Fibroblast of the conjunctiva (primary cell): ENCODE measurements at places on chromosomes 7 and 10.

GRCh38 chr7:42617071-42617765 lies 294.7 kb downstream of the C7orf25 start:
- DNase-seq: no peak

GRCh38 chr7:151508991-151509390 lies 10.7 kb downstream of the RHEB start:
- DNase-seq: no peak

DNA sequence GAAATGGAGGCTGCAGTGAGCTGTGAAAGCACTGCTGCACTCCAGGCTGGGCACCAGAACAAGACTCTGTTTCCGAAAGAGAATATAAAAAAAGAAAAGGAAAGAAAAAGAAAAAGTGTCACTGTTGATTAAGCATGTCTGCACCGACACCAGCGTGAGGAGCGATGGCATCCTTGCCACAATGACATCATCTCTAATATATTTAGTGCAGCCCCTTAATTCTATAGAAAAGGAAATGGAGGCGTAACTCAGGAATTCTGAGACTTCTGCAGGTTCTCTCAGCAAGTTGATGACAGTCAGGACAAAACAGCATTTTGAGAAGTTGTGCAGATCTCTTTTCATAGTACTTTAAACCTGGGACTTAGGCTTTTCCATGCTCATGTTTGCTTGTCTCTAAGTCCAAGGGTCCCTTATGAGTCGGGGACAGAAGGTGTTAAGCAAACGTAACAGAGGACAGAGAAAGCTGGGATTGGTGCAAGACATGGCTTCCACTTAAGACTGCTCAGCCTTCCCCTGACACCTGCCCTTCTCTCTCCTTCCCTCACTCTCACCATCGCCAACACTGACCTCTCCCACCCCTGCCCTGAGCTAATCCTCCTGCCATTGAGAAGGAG lies 16.9 kb upstream of the ANKRD1 start:
- no peak for DNase-seq

GRCh38 chr10:43124574-43125273 lies 13.5 kb upstream of the CSGALNACT2 start:
- no peak for DNase-seq

GRCh38 chr7:151925446-151926335 lies 30.6 kb upstream of the GALNTL5 start:
- no peak for DNase-seq

DNA sequence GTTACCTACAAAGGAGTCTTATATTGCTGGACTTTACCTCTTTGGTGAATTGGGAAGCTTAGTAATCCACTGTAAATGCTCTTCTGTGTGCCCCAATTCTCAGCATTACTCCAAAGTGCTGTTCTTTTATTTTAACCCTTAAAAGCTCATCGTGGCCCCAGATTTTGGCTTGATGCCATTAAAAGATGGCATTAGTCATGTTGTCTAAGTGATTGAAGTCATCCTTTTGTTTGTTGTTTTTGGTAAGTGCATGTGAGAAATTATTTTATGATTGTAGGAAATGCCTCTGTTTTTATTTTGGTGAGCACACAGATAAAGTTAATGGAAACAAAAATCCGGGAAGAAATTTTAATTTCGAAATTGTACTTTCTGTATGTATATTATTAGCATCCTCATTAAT lies 82.5 kb upstream of the GATA3 start:
- DNase-seq: no peak

DNA sequence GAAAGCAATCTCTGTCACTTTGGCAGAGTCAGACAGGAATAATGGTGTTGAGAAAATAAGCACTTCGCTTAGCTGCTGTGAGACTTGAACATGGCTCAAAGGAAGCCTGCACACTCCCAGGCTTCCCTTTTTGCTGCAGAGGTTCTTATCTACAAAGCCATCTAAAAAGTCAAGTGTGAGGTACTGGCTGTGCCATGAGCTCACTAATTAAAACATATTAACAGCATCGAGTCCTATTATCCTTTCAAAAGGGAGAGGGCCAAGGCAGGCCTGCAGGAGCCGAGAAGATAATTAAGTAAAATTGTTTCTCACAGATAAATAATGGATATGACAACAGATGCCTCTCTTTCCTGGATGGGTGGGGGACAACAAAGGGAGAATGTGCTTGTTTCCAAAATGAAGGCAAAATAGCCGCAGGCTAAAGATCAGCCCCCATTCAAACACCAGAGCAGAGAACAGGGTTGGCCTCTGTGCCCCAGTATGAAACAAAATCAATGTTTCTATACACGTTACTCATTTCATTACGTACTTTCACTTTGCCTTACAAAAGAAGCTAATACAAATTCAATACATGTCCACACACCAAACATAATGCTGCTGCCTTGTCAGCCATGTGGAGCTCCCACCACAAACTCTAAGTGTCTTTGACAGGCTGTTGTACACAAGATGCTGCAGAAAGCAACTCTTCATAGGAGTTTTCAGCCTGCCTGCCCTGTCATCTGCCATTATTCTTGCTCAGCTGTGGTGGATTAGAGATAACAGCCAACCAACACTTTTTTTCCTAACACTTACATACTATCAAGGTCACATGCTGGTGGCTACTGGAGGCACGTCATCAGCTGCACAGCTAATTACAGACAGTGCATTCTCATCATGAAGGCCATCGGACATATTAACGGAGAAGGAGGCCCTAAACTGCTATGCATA lies 55.3 kb downstream of the ELAPOR2 start:
- DNase-seq: no peak

- no peak for DNase-seq
These were observed 5.7 kb upstream of the RBM28 start for GRCh38 chr7:128349466-128349825.

- DNase-seq: peak; percentile 47
These were observed 2.6 kb downstream of the MRPS33 start for GRCh38 chr7:141012044-141012685.

- DNase-seq: peak; percentile 78
These were observed at the start of gene MARVELD1 for GRCh38 chr10:97713339-97713825. TSS of gene MARVELD1 (plus strand) at chr10:97713730. CDS start at chr10:97713877, 147 bp downstream.

DNA sequence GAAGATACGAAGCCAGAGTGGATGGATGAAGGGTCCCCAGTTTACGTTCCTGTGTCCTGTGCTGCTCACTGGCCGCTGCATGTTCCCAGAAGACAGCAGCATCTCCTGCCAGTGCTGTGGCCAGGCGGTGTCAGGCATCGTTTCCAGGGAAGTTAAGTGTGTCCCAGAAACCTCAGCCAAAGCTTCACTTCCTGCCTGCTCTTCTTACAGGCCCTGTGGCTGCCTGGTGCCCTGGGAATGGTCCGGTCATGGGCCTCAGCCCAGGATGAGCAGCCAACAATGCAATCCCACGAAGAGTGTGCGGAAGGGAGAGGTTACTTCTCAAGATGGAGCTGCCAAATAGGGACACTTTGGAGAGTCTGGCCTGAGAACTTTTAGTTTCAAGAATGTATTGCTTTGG lies 99.7 kb upstream of the TARP start:
- no peak for DNase-seq

DNA sequence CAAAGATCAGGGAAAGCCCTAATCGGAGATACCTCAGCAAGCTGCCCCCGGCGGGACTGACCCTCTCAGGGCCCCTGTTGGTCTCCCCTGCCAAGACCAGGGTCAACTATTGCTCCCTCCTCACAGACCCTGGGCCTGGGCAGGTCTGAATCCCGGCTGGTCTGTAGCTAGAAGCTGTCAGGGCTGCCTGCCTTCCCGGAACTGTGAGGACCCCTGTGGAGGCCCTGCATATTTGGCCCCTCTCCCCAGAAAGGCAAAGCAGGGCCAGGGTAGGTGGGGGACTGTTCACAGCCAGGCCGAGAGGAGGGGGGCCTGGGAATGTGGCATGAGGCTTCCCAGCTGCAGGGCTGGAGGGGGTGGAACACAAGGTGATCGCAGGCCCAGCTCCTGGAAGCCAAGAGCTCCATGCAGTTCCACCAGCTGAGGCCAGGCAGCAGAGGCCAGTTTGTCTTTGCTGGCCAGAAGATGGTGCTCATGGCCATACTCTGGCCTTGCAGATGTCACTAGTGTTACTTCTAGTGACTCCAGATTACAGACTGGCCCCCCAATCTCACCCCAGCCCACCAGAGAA lies 24.1 kb downstream of the TBATA start:
- no peak for DNase-seq

DNA sequence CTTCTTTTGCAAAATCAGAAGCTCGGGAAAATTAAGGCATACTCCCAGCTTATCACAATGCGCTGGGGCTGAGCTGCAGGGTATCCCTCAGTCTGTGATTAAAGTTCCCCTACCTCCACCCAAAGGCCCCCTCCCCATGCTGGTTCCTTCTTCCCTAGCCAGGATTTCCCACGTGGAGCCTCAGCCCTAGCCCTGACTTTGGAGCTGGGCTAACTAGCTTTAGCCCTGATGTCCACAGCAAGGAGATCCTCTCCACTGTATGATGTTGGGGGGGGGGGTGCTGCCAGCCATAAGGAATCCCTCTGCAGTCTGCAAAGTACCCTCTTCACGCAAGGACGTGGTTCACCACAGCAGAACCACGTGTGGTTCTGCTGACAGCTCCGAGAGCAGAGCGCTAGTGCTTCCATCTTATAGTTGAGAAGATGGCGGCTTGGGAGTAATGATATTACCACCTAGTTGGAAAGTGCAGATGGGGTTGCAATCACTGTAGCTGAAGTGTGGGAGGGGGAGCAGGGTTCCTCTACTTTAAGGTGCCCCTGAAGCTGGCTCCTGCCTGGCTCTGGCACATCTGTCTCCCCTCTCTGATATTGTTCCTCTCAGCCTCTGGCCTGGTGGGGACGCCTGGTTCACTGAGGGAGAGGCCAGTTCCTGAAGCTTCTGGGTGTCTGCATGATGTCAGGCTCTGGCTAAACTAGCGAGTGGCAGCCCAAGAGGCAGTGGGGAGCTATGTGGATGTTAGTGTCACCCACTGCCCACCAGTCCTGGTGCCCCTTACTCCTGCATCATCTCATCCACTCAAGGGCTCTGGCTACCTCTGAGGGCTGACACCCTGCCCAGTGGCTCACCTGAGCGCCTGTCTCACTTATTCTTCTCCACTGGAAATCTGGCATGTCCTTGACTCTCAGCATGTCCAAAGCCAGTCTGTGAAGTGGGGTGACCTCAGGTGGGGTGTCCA lies 270.7 kb downstream of the RPS24 start:
- no peak for DNase-seq

- no peak for DNase-seq
These were observed 243.2 kb downstream of the FRMD4A start for GRCh38 chr10:14087566-14087965.

GRCh38 chr7:102125127-102125596 lies 161.5 kb upstream of the SH2B2 start:
- DNase-seq: peak; percentile 56

DNA sequence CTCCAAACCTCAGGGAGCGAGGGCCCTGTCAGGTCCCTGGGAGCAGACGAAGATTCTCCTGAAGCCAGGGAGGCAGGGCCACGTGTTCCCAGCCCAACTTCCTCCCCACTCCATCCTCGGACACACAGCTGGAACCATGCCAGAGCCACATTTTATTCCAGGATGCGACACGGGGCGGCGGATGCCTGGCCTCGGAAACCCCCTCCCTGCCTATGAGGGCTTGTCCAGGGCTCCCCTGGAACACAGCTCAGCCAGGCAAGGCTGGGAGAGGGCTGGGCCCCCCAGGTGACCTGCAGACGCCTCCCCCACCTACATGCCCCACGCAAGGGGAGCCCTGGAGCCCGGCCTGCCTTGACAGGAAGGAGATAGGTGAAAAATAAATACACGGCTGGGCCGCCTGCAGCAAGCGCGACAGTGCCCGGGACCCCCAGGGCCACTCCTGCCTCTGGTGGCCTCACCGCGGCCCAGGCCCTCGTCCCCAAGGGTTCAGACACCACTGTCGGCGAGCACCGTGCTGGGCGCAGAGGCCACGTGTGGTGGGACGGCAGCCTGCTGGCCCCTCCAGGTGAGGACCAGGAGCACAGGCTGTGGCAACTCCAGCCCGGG lies 21.5 kb downstream of the GET4 start:
- DNase-seq: no peak

GRCh38 chr10:17883621-17884020 lies 68.1 kb upstream of the SLC39A12 start:
- no peak for DNase-seq

DNA sequence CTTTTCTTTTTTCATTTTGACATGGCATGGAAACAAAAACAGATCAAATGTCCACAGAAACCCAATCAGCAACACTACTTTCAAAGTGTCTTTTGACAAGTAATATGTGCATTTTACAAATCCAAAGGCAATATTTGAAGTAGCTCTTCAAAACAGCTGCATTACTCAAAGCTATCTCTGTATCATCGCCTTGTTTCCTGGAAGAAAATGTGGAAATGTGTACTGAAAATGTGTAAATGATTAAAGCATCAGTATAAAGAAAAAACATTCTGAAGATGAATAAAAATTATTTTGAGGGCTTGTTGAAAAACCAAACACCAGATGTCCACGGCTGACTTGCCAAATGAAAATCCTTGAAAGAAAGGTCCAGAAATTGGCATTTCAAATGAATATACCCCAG lies 16.5 kb upstream of the ITGB8 start:
- no peak for DNase-seq

GRCh38 chr7:111041577-111041976 lies 49.4 kb upstream of the LRRN3 start:
- DNase-seq: no peak
